ENCODE measurements at places on chromosomes 7 and 10. TPM values are rescaled to one million over a fixed set of nuclear protein-coding genes. Genes with fewer than 3 reads are reported as not detected.
A peak's percentile ranks its signal among the peaks of the same experiment; 100 is the strongest.

DNA sequence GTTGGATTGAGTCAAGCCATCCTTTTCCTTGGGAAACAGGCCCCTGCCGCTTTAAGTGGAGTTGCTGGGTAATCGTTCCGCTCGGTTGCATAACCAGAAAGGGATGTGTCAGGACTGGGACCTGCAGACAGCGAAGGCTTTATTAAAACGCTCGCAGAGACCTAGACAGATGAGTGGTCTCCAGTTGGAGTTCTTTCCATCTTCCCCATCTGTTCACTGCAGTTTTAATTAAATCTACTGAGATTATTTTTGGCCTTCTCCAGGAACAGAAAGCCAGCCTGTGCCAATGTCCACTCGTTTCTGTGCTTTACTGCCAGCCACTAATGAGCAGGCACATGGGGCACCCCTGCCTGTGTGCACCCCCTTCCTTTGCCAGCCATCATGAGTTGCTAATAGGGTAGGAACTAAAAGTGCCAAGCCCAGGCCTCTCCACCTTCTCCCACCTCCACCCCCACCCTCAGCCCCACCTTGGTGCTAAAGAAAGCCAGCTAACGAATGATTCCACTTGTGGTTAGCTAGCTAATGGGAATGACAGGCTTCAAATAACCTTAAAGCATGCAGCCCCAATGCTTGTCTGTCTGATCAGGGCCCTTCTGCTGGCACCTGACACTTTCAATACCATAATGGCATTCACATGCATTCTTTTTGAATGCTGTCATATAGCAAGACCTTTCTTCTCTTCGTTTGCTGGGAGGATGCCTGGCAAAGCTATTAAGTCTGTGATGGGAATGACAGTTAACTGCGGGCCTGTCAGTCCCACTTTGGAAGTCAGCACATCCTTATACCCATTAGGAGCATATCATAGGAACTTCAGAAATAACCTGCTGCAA lies 556.8 kb upstream of the GALNT17 start:
- no peaks in the 10 kb centered on the region for H3K27me3 ChIP-seq
- H3K36me3 ChIP-seq = no peaks in the 10 kb centered on the region
- peaks cover 2% of the 10 kb centered on the region for H3K4me1 ChIP-seq
- H3K27ac ChIP-seq = no peak overlapping the region
- DNase-seq = no peak

DNA sequence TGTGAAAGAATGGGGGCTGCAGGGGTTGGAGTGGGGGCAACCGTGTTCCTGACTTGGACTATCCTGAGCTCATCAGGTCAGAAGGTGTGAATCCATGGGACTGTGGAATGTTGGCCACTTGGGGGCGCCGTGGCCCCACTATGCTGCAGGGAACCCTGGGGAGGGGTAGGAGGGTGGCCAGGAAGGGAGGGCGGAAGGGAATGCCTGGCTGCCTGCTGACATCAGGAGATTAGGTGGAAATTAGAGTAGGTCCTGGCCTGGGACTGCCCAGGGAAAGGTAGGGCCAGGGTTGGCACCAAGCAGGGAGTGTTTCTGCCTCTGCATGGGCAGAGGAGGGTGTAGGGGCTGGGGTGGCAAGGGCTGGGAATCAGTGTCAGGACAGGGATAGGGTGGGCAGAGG lies 65.8 kb upstream of the PRSS58 start:
- no peaks in the 10 kb centered on the region for H3K36me3 ChIP-seq
- no peak overlapping the region for H3K27ac ChIP-seq
- H3K27me3 ChIP-seq = no peaks in the 10 kb centered on the region
- DNase-seq = peak; percentile 69
- no peaks in the 10 kb centered on the region for H3K4me1 ChIP-seq
- H3K4me3 ChIP-seq = no peak overlapping the region

GRCh38 chr7:114085592-114086501 lies 167.0 kb upstream of the PPP1R3A start:
- DNase-seq = peak; percentile 81
- peak overlapping the region; percentile 93 for H3K27ac ChIP-seq
- H3K4me1 ChIP-seq = peaks cover 12% of the 10 kb centered on the region
- no peaks in the 10 kb centered on the region for H3K27me3 ChIP-seq
- H3K36me3 ChIP-seq = no peaks in the 10 kb centered on the region

DNA sequence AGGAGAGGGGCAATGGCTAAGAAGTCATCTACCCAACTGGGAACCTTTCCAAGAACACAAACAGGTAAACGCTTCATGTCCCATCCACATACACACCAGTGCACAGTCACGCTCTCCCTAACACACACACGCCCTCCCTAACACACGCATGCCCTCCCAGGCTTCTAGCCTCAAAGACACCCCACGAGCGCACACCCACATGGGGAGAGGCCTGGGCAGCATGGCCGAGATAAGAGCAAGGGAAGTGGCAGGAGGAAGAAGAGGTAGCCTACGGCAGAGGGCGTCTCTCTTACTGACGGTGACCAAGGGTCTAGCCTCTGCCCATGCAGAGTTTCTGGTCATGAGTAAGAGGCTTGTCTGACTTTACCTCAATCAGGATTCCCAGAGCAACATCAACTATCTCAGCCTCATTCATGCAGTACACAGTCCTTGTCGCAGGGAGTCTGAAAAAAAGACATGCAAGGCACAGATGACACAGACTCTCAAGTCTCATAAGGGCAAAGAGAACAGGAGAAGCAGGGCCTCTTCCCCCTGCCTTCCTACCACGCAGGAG lies 3.1 kb downstream of the CYREN start:
- H3K36me3 ChIP-seq = peaks cover 38% of the 10 kb centered on the region
- peaks cover 64% of the 10 kb centered on the region for H3K4me1 ChIP-seq
- H3K4me3 ChIP-seq = peak overlapping the region; percentile 53
- DNase-seq = no peak

- H3K36me3 ChIP-seq = no peaks in the 10 kb centered on the region
- DNase-seq = no peak
- no peaks in the 10 kb centered on the region for H3K27me3 ChIP-seq
- H3K27ac ChIP-seq = no peak overlapping the region
These were observed 15.4 kb upstream of the CDK6 start for GRCh38 chr7:92851732-92852131.

DNA sequence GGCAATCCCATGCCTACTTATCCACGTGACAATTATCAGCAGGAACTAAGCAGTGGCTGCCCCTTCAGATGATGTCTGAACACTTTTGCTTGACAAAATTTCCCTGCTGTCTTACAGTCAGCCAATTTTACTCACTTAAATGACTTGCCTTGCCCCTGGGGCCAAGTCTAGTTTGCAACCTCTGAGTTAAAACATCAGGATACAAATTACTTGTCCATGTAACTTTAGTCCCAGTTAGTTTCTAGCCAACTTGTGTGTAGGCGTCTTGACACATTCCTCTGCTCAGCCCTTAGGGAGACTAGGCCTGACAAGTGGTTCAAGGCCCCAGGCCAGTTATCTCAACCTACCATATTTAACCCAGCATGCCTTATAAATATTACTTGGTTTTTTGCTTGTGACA lies 11.6 kb upstream of the TYSND1 start:
- no peaks in the 10 kb centered on the region for H3K27me3 ChIP-seq
- no peak overlapping the region for H3K27ac ChIP-seq
- H3K4me1 ChIP-seq = peaks cover 14% of the 10 kb centered on the region

Gene PVRIG
- total RNA-seq = not detected

GRCh38 chr10:6182454-6183098 lies 20.2 kb upstream of the PFKFB3 start:
- peak; percentile 58 for DNase-seq
- H3K27me3 ChIP-seq = no peaks in the 10 kb centered on the region
- peak overlapping the region; percentile 92 for H3K27ac ChIP-seq
- H3K4me3 ChIP-seq = no peak overlapping the region

DNA sequence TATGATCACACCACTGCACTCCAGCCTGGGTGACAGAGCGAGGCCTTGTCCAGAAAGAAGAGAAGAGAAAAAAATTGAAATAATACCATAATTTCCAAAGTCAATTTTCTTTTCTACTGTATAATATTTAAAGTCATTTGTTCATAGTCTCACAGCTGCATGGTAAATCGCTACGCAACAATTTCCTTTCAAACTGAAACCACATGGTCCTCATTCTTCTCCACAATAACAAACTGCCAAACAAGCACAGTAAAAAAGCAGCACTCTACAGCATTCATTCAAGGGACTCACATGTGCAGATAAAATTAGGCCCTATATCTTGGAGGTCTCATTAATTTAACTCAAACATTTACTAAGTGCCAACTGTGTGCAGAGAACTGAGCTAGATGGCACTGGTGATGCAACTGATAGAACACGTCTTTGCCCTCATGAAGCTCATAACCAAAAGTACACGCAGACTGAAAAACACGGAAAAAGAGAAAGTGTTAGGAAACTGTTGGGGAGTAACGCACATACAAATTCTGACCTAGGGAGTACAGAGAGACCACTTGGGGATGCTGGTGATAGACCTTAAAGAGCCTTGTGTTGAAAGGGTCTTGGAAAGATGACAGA lies 68.4 kb upstream of the SRRM3 start:
- DNase-seq = no peak
- no peaks in the 10 kb centered on the region for H3K27me3 ChIP-seq
- no peaks in the 10 kb centered on the region for H3K36me3 ChIP-seq
- H3K4me3 ChIP-seq = no peak overlapping the region
- H3K27ac ChIP-seq = no peak overlapping the region

Gene FXYD4
- not detected for total RNA-seq

DNA sequence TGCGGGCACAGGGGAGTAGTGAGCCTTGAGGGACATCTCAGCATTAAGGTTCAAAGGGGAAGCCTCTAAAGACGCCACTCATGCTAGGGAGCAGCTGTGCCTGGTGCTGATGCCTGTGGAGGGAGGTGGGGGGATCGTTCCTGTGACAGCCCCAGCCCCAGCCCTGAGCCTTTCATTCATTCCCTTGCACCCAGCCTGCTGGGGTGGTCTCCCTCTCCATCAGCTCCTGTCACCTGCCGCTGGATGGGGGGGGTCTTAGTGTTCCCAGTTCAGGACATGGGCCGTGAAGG lies 11.6 kb downstream of the ZNF316 start:
- H3K27ac ChIP-seq = no peak overlapping the region
- H3K4me3 ChIP-seq = no peak overlapping the region
- H3K27me3 ChIP-seq = no peaks in the 10 kb centered on the region
